Activated CD4-positive, alpha-beta T cell treated with anti-CD3 and anti-CD28 coated beads for 36 hours (primary cell): ENCODE measurements at places on chromosomes 4 and X. TPM values are rescaled to one million over a fixed set of nuclear protein-coding genes. Genes with fewer than 3 reads are reported as not detected.

DNA sequence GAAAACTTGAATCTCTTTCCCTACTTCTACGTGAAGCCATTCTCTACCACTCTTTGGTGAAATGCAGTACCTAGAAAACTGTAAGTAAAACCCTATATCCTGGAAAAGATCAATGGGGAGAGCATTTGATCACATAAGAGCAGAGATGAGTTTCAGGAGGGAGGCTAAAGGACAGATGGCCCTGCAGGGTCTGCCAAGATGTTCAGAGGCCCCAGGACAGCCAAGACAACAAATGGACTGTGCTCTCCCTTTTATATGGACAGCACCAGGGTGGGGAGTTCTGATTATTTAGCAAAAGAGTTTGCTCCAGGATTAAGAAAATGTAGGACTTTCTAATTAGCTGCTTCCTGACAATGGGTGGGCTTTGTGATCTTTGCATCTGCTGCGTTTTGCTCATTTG lies 101.7 kb downstream of the DCK start:
- no peak for DNase-seq

DNA sequence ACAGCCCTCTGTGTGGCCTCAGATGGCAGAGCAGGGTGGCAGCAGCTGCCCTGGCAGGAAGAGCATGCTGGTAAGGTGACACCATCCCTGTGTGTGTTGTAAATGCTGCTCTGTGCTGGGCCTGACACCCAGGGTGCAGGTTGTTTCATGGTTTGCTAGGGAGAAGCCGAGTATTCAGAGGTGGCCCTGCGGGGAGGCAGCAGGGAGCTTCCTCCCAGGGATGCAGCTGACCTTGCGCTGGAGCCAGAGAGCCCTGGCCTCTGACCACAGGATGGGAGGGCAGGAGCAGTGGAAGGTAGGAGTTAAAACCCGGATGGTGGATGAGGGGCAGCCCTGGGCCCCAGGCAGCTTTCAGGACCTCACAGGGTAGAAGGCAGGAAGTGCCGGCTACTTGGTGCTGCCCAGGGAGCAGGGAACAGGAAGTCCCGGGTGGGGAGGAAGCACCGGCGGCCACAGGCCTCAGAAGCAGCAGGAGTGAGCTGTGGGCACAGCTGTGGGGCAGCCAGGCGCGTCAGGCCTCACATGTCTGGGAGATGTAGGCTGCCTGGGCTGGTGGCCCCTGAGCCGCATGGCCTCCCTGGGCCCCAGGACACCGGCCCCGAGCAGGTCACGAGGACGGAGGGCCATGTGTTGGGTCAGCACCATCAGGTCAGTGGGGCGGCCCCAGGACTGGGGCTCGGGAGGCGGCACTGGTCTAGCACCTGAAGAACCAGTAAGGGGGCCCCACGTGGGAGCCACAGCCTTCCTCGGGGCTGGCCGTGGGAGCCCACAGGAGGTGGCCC lies 19.1 kb downstream of the SH3BP2 start:
- peak; percentile 78 for DNase-seq

- DNase-seq, result no peak
Measured at GRCh38 chr4:124290678-124291077, 421.9 kb downstream of the ANKRD50 start.

DNA sequence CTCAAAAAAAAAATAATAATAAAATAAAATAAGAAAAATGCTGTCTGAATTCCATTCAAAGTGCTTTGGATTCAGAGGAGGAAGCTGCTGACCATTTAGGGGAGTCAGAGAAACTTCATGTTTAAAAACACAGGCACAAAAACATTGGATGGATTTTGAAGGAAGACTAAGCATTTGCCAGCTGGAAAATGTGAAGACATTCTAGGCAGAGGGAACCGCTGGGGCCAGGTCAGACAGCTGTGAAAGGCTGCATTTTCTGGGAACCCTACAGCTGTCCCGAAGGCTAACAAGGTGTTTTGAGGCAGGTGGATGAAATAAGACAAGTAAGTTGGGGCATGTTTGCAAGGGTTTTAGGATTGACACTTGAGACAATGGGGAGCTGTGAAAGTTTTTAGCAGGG lies 38.6 kb downstream of the ING2 start:
- DNase-seq, result no peak

DNA sequence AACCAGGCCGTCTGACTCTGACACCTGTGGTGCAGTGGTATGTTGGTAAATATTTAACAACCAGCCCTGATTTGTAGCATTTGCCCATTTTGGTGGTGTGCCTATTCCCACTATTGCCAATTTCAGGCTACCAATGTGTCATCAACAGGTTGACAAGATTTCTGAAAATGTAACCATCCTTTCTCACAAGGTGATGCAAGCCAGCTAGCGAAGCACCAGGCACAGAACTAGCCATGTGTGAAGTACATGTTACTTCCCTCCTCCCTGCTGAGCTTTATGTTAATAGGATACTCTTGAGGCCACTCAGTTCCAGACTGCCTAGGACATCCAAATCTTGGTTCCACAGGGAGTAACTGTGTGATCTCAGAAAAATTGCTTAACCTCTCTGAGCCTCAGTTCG lies 7.2 kb upstream of the MAMLD1 start:
- DNase-seq, result no peak

DNA sequence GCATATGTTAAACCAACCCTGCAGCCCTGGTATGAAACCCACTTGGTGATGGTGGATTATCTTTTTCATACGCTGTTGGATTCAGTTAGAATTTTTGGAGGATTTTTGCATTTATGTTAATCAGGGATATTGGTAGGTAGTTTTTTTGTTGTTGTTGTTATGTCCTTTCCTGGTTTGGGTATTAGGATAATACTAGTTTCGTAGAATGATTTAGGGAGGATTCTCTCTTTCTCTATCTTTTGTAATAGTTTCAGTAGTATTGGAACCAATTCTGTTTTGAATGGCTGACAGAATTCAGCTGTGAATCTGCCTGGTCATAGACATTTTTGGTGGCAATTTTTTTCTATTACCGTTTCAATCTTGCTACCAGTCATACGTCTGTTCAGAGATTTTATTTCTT lies 305.4 kb downstream of the IDS start:
- DNase-seq, result no peak

GRCh38 chr4:89136525-89136924 lies 25.2 kb downstream of the TIGD2 start:
- DNase-seq, result no peak

DNA sequence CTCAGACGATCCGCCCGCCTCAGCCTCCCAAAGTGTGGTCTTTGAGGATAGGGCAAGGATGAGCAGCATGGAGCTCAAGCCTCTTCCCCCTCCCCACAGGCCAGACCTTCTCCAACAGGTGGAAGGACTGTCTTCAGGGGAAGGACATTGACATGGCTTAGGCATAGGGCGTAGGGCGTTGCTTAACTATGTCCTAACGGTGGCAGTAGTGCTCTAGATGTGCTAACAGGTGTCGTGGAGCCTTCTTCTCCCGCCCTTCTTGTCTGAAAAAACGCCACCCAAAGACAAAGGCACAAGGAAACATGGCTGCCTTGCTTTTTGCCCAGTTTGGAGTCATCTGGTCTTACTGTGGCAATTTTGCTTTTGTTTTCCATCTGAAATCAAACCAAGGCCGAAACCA lies 219.8 kb downstream of the OR13H1 start:
- DNase-seq, result no peak

DNA sequence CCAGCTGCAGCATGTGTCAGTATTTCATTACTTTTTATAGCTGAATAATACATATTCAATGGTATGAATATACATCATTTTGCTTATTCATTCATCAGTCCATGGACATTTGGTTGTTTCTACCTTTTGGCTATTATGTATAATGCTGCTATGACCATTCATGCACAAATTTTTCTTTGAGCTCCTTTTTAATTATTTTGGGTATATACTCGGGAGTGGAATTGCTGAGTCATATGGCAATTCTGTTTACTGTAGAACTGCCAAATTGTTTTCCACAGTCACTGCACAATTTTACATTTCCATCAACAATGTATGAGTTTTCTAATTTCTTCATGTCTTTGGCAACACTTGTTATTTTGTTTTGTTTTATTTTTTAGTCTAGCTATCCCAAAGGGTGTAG lies 405.9 kb upstream of the PITX2 start:
- no peak for DNase-seq

- DNase-seq, result no peak
Measured at GRCh38 chr4:153534792-153535629, 68.9 kb downstream of the TMEM131L start.

- no peak for DNase-seq
Measured at GRCh38 chr4:158315706-158316105, 105.4 kb downstream of the TMEM144 start.

DNA sequence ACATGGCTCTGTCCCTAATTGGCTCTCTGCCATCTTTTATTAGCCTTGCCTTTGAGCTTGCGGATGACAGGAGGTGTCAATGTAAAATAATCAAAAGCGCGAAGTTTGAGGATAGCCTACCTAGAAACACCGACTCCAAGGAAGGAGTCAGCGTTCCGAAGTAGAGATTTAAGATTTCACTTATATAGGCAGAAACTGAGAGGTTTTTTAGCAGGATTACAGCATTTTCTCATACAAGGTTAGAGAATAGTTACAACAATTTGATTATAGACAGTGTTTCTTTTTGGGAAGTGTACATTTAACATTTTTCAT lies 499 bp upstream of the NFXL1 start:
- DNase-seq, result no peak

- no peak for DNase-seq
Measured at GRCh38 chr4:41427931-41428600, 109.9 kb upstream of the LIMCH1 start.

DNA sequence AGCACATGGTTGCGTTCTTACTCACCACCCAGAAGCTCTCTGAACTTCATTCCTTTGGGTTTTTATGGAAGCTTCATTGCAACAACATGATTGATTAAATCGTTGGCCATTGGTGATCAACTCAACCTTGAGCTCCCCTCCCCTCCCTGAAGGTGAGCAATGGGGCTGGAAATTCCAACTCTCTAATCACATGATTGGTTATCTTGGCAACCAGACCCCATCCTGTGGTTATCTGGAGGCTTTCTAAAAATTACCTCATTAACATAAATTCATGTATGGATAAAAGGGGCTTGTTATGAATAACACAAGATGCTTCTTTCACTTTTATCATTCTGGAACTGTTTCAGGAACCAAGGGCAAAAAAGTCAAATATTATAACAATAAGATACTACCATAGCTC lies 34.6 kb upstream of the NMU start:
- DNase-seq, result no peak

DNA sequence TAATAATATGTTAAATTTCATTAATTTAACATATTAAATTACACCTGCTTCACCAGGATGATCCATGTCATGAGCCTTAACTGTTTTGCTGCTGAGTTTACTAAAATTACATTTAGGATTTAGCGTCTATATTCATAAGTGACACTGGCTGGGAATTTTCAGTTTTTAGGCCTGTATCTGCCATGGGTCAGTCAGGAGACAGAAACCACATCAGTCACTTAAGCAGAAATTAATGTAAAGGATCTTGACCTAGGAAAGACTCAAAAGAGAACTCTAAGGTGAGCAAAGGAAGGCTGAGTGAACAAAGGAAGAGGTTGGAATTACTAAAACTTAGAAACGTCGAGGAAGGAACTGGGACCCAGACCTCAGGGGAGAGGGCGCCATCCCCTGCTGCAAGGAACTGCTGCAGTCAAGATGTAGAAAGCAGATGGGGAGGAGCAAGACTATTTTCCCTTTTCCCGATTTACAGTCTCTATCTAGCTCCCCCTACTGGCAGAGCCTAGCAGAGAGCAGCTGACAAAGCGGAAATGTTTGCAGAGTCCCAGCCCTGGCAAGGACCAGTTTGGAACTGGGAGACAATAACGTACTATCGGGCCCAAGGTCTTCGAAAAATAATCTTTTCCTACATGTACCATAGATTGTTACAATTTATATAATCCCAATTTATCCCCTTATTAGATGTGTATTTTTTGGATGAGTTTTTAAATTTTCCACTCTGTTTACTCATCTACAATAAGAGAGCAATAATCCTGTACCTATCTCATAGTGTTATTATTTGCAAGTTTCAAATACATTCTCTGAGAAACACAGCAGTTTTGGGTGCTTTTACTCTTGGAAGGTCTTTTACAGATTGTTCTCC lies 22.6 kb upstream of the RBBP7 start:
- DNase-seq, result peak; percentile 71

DNA sequence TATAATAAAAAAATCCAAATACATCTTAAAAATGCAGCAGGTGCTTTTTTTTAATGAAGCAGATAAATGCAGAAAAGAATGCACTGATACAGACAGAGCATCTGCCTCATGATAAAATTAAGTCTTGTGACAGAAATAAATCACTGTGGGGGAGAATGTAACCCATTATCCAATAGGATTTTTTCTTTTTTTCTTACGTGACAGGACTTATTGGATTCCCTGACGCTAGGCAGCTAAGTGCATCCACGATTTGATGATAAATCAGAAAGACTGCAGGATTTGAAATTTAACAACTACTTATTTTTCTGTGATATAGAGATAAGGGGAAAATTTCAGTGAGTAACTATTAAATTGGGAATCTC lies 110.6 kb upstream of the PPARGC1A start:
- DNase-seq, result no peak

DNA sequence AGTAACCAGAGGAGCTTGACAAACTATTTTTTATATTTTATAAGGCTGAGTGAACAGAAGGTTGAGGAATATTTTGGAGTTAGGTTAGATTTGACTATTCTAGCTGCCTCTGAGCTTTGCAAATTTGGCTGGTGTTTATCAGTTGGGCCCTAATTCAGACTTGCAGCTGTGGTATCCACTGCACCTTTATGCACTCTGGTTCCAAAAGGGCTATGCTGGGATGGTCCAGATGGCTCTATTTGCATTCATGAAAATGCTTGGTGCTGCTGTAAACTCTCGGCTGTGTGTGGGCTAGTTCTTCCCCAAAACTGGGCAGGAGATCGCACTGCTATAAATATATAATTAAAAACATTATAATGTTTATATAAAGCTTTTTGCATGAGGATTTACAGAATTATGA lies 106.3 kb downstream of the REPS2 start:
- no peak for DNase-seq

- DNase-seq, result no peak
Measured at GRCh38 chr4:148182230-148182911, 259.8 kb downstream of the NR3C2 start.

DNA sequence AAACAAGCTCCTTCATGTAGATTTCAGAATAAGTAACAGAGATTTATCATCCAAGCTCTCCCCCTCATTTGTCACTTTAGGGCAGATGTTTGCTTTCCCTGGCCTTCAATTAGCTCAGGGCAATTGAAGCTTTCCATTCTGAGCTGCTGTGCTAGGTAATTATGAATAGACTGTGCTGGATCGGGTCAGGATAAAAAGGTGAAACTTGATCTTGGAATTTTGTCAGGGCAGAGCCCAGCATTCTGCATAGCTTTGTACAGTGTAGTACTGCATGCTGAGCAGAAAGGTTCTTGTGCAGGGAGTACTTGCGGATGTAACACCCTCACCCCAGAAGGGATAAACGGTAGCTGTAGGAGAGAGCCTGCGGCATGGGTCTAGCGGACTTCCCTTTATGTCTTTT lies 64.0 kb upstream of the CLDN34 start:
- no peak for DNase-seq

- DNase-seq, result no peak
Measured at GRCh38 chrX:153717445-153717844, 6.7 kb downstream of the BCAP31 start.

Gene ACSL1
- total RNA-seq, result 17.2 TPM

Gene GUCY1B1
- 0.37 TPM for total RNA-seq

Gene RADX
- 14.7 TPM for total RNA-seq

Gene TCEANC
- 1.9 TPM for total RNA-seq

Gene KLHL8
- total RNA-seq, result 10.3 TPM

Gene SOX3
- total RNA-seq, result not detected

Gene POLA1
- total RNA-seq, result 52.1 TPM

Gene BST1
- 0.47 TPM for total RNA-seq

Gene SRPK3
- not detected for total RNA-seq

Gene ZCCHC4
- 12.3 TPM for total RNA-seq
